ENCODE measurements at places on chromosomes 2 and 18.

GRCh38 chr2:134083548-134083947 is 170.3 kb upstream of the MGAT5 start:
- DNase-seq, result no peak

GRCh38 chr2:105617631-105618350 is 126.9 kb upstream of the NCK2 start:
- no peak for DNase-seq

GRCh38 chr2:71759060-71759459 is 305.7 kb downstream of the DYSF start:
- DNase-seq, result no peak

- DNase-seq, result no peak
These were observed 99.6 kb upstream of the UPP2 start for GRCh38 chr2:158002079-158002478.

DNA sequence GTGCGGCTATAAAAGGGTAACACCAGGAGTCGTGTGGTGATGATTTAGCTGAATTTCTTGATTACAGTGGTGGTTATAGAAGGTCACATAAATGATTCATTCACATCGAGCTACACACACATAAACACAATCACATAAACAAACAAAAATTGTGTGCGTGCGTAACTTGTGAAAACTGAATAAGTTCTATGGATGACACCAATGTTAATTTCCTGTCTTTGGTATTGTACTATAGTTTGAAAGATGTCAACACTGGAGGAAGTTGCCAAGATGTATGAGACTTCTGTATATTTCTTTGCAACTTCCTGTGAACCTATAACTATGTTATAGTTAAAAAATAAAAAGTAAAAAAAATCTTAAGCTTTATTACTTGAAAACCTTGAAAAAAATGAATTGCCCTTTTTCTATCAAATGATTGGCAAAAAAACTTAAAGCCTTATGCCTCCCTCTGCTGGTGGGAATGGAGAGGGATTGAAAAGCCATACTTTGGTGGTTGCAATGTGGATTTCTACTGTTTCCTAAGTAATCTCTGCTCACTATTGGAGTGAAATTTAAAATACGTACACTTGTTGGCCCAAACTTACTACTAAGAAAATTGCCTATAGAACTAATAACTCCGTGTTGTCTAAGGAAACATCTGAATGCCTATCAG is 227.7 kb downstream of the RPIA start:
- no peak for DNase-seq

DNA sequence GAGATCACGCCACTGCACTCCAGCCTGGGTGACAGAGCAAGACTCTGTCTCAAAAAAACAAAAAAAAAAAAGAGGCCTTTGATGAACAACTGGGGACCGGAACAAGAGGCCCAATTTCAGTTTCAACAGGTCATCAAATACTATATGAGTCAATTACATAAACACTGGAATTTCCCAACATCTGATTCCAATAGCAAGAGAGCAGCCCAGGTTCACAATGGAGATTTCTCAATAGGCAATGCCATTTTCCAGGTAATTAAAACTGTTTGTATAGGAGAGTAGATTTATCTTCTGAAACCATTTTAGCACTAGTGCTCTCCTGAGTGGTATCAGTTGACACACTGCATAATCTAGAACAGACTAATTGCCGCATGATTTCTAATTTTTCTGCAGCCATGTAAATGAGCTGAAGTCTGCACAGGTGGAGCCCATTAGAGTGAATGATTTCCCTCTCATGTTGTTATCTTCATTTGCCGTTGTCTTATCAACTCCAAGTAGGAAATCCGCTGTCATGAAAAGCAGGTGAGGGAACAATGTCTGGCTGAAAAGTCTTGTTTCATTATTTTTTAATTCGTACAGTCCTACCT is 264.1 kb upstream of the MEIS1 start:
- DNase-seq, result no peak

DNA sequence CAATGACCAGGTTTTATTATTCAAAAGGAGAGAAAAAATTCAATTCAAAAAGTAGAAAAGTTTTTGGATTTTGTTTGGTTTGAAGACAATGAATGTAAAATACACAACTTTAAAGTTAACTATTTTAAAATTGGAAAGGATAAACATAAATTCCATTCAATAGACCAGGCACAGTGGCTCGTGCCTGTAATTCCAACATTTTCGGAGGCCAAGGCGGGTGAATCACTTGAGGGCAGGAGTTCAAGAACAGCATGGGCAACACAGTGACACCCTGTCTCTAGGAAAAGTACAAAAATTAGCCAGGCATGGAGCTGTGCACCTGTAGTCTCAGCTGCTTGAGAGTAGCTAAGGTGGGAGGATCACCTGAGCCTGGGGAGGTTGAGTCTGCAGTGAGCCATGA is 54.7 kb downstream of the SCN9A start:
- no peak for DNase-seq

GRCh38 chr2:37489536-37489935 is 145.1 kb downstream of the QPCT start:
- DNase-seq, result no peak

DNA sequence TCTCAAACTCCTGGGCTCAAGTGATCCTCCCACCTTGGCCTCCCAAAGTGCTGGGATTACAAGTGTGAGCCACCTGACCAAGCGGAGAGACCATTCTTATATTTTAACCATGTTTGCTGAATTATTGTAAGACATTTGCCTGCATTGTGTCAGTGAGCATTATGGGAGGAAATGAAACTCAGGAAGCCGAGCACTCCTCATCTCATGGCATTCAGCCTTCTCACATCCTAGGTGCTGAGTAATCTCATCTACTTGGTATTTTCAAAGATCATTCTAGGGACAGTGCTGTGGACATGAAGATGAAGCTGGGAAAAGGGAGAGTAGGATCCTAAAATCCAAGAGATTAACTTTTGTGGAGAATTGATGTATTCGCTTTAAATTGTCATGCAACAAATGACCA is 66.1 kb downstream of the NAPG start:
- no peak for DNase-seq

- no peak for DNase-seq
These were observed 205.4 kb downstream of the PTPRM start for GRCh38 chr18:7772510-7772888.

- DNase-seq, result no peak
These were observed 80.2 kb downstream of the EFEMP1 start for GRCh38 chr2:55843096-55843993.

DNA sequence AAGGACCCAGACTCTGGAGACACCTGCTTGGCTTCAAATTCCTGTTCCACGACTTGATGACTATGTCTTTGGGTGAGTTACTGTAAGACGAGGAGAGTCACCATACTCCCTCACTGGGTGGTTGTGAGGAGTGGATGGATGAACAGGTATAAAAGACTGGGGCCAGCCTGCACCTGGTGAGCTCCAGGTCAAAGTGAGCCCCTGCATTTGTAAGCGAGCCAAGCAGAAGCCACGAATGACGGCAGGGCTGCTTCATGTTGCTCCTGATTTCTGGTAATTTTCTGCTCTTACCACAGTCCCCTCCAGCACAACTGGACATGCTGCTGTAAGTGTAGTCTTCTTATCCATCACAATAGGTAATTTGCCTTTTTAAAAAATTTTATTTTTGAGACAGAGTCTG is 86.6 kb downstream of the POLR1A start:
- DNase-seq, result no peak

GRCh38 chr2:115796078-115796477 is 1353.6 kb downstream of the DPP10 start:
- DNase-seq, result no peak

- no peak for DNase-seq
These were observed 315.6 kb downstream of the IRS1 start for GRCh38 chr2:226483745-226484619.

GRCh38 chr18:9150121-9150520 is 13.5 kb downstream of the ANKRD12 start:
- DNase-seq, result no peak

DNA sequence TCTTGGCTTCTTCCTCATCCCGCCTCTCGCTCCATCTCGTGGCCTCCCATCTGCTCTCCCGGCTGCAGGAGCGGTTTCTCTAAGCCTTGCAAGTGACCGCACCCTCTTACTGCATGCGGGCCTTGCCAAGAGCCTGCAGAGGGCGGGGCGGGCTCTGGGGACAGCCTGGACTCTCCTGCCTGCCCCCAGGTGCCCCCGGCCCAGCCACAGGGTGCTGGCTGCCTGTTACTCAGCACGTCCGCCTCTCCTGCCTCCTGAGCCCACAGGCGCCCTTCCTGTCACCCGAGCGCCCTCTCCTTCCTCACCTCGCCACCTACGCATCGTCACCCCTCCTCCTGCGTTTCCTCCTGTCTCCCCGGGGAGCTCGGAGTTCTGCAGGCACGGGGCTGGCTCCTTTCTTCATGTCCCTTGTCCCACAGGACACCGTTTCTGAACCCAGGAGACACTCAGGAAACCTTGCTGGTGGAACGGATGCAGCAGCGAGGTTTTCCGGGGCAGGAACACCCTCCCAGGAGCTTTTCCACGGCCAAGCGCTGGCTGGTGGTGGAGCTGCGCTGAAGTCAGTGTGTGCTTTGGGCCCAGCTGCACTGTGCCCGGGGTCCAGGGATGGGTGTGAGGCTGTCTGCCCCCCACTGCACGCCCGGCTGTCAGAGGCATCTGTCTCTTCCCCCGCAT is 28.5 kb downstream of the HPCAL1 start:
- DNase-seq, result peak; percentile 44

Measured in stimulated activated CD8-positive, alpha-beta memory T cell treated with anti-CD3 and anti-CD28 coated beads, Interleukin-2, amount 100 ng/mL, for 1 hour (primary cell).